ENCODE measurements at places on chromosomes 3 and 15.

DNA sequence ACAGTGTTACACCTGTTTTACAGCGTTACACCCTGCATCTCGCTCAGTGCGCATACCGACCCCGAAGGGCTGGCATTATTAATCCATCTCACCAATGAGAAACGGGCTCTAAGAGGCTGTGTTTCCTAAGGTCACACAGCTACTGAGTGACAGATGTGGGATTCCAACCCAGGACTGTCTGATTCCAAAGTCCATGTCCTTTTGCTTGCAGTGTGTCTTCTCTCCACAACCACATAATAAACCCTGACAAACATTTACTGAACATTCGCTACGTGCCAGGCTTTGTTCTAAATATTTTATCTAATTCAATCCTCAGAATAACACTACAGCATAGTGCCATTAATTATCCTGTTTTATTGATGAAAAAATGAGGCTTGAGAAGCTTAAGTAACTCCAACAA is 79.1 kb downstream of the RAB11A start:
- DNase-seq, result no peak

- DNase-seq, result peak; percentile 28
Observed at GRCh38 chr3:26920646-26921478, 298.3 kb downstream of the LRRC3B start.

DNA sequence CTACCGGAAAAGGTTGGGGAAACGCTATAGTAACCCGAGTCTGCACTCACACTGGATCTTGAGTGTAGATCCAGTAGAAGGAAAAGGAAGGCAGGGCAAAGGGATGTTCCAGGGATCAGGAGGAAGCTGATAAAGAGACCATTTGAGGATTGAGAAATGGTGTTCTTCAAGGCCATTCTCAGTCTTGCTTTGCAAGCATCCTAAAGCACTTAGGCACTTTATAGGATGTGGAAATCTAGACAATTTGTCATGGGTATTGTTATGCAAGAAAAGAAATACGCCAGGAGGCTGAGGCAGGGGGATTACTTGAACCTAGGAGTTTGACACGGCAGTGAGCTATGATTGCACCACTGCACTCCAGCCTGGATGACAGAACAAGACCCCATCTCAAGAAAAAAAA is 13.2 kb upstream of the SCAMP5 start:
- no peak for DNase-seq

DNA sequence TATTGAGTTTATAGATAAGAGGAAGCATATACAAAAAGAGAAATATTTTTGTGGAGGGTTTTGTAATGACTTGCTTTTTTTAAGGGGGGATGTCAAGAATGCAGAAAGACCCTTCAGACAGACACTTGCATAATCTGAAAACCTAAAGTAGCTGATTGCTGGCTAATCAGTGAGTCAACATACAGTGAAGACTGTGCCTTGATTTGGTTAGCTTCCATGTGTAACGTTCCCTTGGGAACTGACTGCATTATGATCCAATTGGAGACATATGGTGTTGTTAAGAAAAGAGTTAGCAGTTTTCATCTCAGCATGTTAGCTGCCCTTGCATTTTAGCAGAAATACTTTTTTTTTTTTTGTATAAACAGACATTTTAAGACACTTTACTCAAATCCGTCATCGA is 483.2 kb downstream of the RBMS3 start:
- DNase-seq, result no peak

GRCh38 chr3:56919797-56920195 is 118.0 kb upstream of the ARHGEF3 start:
- DNase-seq, result no peak

DNA sequence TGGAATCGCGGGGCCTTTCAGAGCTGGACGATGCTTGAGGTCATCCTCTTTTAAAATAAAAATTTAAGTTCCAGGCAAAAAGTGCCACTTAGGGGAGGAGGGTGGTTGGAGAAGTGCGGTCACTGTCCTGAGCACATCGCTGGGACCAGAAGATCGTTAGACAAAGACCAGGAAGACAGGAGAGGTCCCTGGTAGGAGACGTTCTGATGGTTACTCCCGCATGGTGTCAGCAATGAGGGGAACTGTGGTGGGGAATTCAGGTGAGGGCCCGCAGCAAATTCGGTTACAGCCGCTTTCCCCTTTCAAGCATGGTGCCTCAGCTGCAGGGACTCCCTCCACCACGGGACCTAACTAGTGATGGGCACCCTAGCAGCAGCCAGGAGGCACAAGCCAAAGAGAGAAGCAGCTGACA is 1.0 kb upstream of the ISY1 start:
- DNase-seq, result peak; percentile 27

DNA sequence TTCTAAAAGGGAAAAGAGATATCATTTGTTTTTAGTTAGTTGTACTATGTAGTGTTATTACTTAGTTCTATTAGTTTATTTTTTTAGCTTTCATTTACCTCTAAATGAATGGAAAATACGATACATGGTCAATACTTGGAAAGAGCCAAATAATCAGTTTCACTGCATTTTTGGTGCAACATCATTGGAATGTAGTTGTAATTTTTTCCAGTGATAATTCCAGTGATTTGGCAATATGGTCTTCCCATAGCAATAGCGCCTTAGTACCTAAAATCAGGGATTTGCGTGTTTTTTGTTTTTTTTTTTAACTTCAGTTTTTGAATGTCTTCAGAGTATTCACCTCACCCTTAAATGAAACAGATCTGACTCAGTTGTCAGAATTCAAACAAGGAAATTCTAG is 41.8 kb downstream of the RAB8B start:
- DNase-seq, result no peak

- DNase-seq, result no peak
Observed at GRCh38 chr3:17945018-17945798, 202.8 kb upstream of the TBC1D5 start.

DNA sequence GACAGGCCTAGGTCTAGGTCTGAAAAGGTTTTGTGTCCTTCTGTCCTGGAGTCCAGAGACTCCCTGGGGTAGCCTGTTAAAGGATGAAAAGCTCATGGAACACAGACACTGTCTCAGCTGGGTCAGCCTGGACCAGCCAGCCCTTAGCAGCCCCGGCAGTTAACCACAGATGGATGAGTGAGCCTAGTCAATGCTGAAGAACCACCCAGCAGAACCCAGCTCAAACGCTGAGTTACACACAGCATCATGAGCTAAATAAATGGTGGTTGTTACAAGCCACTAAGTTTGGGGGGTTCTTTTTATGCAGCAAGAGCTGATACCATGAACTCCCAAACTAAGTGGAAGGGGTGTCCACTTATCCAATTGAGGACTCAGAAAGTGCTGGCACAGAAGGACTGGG is 472.8 kb upstream of the PROK2 start:
- DNase-seq, result no peak

DNA sequence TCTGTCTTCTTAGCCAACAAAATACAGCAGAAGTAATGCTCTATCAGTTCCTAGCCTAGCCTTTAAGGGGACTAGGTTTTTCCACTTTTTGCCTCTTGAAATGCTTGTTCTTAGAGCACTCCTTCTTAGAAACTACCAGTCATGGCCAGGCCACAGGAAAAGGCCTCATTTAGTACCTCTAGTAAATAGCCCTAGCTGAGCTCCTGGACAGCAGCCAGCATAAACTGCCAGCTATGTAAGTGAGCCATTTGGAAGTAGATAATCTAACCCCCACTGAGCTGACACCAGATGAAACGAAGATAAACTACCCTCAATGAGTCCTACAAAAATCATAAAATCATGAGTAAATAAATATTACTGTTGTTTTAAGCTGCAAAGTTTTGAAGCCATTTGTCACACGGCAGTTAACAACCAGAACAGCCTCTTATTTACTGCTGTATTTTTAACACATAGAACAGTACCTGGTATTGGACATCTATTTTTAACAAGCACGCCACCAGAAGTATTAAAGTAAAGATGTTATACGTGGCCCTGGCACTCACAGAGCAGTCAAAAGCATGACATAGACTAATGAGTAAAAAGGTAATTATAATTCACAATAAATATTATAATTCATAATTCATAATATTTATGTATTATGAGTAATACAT is 12.0 kb downstream of the TBC1D5 start:
- no peak for DNase-seq

DNA sequence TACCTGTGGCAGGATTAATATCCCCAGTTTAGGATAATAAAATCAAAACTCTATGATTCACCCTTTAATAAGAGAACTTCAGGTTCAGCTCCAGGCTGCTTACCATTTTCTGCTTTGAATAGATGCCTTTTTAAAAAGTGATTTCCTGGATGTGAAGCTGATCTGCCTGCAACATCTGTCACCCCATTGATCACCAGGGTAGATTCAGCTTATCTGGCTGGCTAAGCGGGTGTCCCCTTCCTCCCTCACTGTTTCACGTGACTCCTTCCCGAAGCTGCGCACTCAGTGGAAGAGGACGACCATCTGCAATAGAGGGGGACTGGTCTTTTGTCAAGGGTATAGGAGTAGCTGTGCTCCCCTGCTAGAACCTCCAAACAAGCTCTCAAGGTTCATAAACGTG is 128.1 kb downstream of the IL1RAP start:
- DNase-seq, result no peak

DNA sequence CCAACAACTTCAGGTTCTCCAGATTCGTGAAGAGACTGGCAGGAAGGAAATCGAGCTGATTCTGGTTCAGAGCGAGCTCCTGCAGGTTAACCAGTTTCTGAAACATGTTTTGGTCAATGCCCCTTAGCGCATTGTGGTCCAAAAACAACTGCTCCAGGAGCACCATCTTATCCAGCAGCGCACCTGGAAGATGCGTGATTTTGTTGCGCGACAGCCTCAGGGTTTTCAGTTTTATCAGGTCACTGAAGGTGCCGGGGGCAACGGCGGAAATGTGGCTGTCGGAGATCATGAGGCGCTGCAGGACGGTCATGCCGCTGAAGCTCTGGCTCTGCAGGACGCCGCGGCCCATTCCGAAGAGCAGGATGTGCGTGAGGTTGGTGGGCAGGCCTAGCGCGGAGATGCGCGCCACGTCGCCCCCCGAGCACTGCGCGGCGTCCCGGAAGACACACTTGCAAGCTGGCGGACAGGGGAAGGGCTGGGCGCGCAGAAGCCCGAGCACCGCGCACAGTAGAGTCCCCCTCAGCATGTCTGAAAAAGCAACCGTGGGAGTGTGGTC is 1.2 kb downstream of the GP5 start:
- DNase-seq, result no peak

GRCh38 chr3:184540777-184541681 is 20.6 kb upstream of the EPHB3 start:
- peak; percentile 85 for DNase-seq

DNA sequence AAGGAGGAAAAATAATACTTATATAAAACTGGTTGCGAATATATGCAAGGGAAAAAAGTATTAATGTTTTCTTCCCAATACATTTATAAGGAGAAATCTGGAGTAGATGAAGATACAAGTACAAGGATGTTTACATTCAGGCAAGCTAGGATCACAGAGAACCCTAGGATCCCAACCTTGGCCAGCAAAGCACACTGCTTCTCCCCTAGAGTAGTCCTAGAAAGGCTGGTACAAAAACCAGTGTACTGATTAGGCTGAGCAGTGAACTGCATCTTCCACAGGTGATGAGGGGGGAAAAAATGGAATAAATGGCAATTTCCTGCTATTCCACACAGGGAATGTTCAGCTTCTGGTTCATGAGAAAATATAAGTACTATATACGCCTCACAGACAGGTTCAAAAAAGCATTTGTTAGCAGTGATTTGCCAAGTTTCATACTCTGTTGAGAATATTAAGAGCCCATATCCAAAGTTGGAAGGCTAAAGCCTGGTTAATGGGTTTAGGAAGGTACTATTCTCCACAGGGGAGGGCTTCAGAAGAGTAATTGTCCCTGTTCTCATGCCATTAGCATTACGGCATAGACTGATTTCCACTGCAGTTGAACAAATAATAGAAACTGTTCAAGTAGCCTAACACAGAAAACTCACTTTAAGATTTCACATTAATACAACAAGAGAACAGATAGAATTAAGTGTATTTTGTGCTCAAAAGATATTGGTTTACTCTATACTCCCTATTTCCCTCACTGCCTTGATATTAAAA is 10.4 kb upstream of the NMB start:
- DNase-seq, result no peak

- no peak for DNase-seq
Observed at GRCh38 chr15:95929232-95929846, 401.2 kb upstream of the NR2F2 start.

DNA sequence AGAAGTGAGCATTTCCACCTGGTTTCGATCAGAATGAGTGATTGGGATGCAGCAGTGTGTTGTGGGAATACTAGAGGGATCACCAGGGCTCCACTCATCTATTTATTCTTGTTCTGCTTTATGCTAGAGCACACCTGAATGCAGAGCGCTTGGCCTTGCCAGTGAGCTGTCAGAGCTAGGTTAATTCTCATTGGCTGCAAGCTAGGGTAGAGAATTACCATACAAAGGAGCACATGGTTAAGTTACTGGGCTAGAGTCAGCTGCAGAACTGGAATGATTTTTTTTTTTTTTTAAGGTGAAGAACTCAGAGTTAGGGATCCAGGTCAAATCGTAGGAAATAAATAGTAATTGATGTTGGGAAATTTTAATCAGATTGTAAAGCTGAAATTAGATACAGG is 8.8 kb downstream of the EIF2AK4 start:
- DNase-seq, result no peak

- DNase-seq, result no peak
Observed at GRCh38 chr3:186997061-186997460, 66.7 kb downstream of the ST6GAL1 start.

DNA sequence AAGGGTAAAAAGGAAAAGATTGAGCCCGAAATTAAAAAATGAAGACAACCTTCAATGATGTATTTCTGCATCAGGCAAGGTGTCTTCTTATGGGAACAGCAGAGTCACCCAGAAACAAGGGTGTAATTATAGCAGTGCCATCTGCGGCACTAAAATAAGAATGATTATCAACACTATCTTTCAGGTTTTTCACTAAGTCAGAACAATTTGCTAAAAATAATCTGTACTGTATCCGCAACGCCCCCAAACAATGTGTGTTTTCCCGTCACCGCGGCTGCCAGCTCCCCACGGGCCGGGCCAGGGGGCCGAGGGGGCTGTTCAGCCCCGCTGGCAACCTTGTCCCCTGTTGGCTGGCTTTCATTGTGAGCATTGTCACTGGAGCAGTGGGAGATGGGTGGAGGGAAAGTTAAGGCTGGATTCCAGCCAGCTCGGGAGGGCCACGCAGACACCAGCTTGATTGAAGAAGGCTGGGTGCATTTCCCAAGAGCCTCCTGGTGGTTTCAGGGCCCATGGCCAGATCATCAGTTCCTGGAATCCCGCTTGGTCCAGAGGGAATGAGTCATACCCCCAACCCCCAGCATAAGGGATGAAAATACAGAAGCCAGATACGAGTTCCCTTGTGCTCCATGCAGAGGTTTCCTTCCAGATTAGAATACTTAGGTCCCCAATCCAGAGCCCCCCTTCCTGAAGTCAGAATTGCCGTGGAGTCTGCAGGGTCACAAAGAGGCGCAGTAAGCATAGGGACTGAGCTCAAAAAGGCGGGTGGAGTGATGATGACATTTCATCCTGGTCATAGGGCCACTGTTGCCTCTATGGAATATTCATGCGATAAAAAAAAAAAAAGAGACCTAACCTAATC is 90.2 kb upstream of the KLF13 start:
- DNase-seq, result no peak

GRCh38 chr3:188326968-188327367 is 173.0 kb downstream of the LPP start:
- DNase-seq, result no peak

- DNase-seq, result no peak
Observed at GRCh38 chr3:53944028-53944427, 52.4 kb upstream of the SELENOK start.
